ENCODE measurements at places on chromosomes 2 and 18. TPM values are rescaled to one million over a fixed set of nuclear protein-coding genes. Genes with fewer than 3 reads are reported as not detected.

DNA sequence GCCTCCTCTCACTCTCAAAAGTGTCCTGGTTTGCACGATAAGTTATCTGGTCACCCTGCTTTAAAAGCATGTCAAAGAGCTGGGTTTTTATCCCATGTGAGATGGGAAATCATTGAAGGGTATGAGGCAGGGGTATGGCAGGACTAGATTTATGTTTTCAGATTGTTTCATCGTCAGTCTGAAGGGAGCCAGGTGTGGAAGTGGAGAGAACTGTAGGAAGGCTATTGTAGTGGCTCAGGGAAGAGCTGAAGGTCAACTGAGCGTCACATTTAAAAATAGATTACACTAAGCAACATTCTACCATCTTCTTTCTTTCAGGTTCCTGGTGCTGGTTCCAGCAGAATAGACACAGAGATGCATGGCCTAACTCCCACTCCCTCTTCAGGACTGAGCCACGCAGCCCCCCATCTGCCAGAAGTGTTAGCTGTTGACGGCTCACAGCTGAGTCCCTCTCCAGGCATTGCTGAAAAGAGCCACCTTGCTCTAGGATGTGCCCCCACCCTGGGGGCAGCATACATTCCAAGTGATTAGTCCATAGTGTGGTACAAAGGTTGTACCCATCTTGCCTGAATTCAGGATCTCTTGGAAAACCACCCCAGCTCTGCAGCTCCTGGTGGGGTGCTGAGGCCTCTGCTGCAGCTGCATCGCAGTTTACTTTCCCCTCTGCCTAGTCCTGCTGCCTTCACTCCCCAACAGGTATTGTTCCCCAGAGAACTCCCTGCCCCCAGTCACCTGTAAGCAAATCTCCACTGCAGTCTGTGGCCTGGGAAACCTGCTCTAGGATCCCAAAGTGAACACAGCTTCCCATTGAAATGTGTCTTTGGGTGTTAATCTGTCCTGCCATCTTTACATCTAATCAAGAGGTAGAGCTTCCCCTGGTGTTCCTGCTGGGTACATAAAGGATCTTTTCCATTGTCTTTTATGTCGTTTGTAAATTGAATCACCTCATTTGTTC is 79.5 kb upstream of the KLF7 start:
- no peak for DNase-seq

- no peak for DNase-seq
Measured at GRCh38 chr2:150997066-150997465, 264.6 kb downstream of the RBM43 start.

DNA sequence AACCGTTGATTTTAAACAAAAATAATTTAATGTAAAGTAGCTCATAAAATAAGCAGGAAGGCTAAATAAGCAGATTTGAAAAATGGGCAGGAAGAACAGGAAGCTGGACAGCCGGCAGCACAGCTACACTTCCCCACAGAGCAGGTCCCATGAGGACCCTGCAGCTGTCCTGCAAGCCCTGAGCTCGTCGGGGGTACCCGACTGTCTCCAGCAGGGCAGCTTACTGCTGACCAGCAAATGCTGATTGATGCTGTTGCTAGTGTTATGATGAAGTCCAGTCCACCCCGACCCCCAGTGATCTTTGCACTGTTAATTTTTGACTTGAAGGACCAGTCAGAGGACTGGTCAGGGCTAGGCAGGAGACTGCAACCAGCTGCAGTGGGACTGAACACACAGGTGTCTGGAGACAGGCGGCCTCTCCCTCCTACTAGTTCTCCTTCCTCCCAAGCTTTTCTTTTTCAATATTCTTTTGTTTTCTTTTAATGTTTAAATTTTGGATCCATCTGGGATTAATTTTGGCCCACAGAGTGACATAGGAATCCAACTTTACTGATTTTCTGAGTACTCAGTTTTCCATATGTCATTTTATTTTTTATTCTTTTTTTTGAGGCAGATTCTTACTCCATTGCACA is 27.7 kb downstream of the POLE4 start:
- DNase-seq, result no peak

Gene TLX2
- total RNA-seq, result not detected

Gene KIF1A
- total RNA-seq, result 27.4 TPM

DNA sequence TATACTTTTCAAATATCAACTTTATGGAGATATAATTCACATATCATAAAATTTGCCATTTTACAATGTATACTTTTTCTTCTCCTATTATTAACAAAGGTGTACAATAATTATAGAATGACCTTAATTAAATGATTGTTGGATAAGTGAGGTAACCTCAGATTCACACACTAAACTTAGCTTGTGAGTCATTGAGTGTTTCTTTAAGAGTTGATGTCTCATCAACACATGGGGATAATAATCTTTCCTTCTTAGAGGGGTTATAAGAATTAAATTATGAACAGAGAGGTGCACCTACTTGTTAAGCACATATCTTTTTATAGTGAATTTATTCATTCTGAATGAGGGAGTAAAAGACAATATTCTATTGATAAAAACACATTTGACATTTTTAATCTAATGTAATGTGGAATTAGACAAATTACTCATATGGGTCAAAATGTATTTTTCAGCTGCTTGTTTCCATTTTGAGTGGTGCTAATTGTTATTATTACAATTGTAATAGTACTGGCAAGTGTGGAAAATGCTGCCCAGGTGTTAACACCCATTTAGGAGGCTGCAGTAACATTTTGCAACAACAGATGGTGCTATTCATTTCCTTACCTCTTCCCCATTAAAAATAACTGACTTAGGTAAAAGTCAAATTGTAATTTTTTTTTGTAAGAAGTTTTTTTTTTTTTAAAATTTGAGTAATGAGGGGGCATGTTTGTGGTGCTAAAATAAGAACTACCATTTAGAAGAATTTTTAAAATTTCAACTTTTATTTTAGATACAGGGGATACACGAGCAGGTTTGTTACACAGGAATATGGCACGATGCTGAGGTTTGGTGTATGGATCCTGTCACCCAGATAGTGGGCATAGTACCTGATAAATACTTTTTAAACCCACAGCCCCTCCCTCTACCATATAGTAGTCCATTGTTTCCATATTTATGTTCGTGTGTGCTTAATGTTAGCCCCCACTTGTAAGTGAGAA is 32.1 kb upstream of the DYNAP start:
- DNase-seq, result no peak

- no peak for DNase-seq
Measured at GRCh38 chr2:120960770-120961366, 225.2 kb downstream of the GLI2 start.

Gene CD8B2
- not detected for total RNA-seq

- DNase-seq, result no peak
Measured at GRCh38 chr18:48336332-48336731, 72.9 kb downstream of the ZBTB7C start.

GRCh38 chr2:51105811-51106210 is 73.9 kb upstream of the NRXN1 start:
- no peak for DNase-seq

DNA sequence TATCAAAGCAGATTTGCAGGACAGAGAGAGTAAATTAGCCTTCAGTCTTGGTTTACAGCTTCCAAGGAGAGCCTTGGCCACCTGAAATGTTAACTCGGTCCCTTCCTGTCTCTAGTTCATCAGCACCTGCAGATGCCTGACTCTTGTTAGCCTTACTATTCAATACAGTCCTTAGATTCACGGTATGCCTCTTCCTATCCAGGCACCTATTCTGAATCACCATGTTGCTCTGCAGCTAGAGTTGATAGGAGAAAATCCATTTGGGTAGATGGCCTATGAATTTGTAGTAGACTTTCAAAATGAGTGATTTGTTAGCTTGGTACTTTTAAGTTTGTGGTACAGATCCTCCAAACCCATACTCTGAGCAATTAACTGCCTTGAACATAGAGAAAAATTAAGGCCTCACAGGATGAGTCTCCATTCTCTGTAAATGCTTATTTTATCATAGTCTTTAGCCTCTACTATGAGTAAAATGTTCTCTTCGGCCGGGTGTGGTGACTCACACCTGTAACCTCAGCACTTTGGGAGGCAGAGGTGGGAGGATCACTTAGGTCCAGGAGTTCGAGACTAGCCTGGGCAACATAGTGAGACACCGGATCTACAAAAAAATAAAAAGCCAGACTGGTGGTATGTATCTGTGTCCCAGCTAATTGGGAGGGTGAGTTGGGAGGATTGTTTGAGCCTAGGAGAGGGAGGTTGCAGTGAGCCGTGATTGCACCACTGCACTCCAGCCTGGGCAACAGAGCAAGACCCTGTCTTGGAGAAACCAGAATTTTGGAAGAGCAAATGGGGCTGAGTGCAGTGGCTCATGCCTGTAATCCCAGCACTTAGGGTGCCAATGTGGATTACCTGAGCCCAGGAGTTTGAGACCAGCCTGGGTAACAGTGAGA is 32.9 kb downstream of the PTCD3 start:
- DNase-seq, result no peak

GRCh38 chr2:137672989-137673552 is 291.2 kb upstream of the HNMT start:
- DNase-seq, result no peak

GRCh38 chr2:59560769-59561168 is 992.7 kb downstream of the BCL11A start:
- DNase-seq, result no peak

Gene IFIH1
- 11.4 TPM for total RNA-seq

DNA sequence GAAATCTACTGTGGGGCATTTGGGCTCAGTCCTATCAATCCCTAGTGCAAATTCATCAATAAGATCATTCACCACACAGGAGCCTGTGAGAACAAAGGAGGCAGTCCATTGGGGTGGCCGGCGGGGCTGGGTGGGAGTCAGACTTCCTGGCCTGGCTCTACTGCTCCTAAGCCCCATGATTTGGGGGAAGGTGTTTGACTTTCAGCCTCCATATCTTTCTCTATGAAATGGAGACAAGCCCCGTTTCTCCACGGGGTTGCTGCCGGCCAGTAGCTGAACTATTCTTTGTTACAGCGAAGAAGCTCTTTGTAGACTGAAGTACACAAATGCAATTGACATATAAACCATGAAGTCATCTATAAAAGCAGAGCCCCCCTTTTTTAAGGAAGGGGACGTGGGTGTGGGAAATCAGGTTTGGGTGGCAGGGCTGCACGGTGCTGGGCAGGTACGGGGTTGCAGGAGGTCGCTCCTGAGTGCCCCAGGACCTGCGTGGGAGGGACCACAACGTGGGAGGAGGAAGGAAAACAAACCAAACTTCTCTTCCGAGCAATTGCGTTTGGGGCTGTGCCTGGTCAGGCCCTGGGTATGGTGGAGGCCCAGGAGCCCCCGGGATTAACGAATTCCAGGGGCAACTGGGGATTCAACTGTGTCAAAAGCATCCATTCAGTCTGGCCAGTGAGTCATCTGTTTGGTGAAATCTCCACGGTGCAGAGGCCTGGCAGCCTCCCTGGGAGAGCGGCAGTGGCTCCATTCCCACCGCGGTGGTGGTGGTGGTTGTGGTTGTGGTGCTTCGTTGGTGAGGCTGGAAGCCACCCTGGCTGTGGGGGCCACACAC is 18.2 kb downstream of the FBLN7 start:
- no peak for DNase-seq

- DNase-seq, result no peak
Measured at GRCh38 chr18:47883771-47884413, 46.6 kb downstream of the SMAD2 start.

Gene RAX
- total RNA-seq, result not detected

Gene CUL3
- 66.0 TPM for total RNA-seq

GRCh38 chr18:13616041-13616440 is 110.3 kb downstream of the FAM210A start:
- no peak for DNase-seq

- DNase-seq, result no peak
Measured at GRCh38 chr2:179561702-179562101, 297.1 kb upstream of the SESTD1 start.

DNA sequence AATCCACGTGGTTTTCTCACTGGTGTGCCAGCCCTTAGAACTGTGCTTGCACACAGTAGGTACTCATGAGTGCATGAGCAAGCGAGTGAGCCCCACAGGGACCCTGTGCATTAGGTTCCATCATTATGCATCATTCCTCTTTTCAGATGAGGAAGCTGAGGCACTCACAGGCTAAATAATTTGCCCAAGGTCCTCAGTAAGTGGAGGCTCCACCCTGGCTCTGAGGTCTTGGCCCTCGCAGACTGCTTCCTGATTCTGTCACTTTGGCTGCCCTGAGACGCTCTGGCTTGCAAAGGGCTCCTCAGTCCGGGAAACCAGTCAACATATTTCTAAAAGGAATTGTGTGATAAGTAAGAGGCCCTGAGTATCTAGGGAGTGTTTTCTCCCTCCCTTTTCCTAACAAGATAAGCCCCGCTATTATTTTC is 71.7 kb downstream of the IL1R2 start:
- DNase-seq, result peak; percentile 88

Gene PASK
- 1.7 TPM for total RNA-seq

Gene RNU2-63P
- total RNA-seq, result not detected

Gene CTAGE1
- not detected for total RNA-seq

Gene LOXHD1
- 0.59 TPM for total RNA-seq

GRCh38 chr2:231632559-231633142 is 40.0 kb downstream of the TEX44 start:
- DNase-seq, result no peak

DNA sequence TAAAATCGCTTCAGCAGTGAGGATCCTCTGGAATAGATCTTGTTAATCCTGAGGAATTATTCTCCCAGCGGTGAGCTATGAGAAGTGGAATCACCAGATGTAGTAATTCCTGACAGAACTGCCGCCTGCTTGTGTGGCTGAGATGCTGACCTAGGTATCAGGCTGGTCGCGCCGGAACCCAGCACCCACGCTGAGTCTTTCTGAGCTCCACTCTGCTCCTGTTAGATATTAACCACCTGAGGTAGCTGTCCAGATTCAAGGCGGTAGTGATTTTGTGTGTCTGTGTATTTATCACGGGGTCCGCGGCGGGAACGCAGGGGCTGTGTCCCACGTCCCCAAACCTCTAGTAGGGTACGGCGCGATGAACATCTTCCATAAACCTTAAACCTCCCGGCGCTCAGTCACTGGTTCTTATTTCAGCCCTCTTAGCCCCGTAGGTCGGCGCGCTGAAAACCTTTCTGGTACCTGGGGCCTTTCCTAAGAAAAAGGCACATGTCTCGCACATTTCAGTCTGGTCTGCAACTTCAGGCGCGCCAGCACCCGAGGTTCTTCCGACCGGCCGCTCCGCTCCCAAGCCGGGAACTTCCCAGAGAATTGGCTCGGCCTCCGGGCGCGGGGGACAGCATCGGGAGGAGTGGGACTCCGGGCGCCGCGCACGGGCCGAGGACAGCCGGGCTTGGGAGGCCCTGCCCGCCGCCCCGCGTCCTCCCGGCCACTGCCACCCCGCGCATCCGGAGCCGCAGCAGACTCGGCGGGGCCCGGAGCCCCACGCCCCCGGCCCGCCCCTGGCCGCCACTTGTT is 542 bp upstream of the CNNM3 start:
- DNase-seq, result no peak

GRCh38 chr18:40624959-40625358 is 1330.1 kb upstream of the PIK3C3 start:
- DNase-seq, result no peak

DNA sequence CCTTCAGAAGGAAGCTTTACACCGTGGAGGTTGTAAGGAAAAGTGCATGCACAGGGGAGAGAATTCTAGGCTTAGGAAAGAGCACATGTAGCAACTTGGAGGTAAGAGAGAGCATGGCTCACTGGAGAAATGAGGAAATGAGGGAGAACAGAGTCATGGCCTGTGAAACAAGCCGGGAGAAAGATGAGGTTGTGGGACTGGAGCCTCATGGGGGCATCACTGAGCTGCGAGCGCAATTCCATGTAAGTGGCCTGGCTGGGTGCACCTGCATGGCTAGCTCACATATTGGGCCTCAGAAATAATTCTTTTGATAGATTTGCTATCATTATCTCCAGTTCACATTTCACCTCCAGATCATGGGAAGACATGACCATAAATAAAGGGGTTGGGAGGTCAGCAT is 785.5 kb upstream of the RAB6C start:
- DNase-seq, result no peak

GRCh38 chr2:121220995-121221394 is 64.0 kb downstream of the TFCP2L1 start:
- no peak for DNase-seq

GRCh38 chr2:238945433-238946150 is 97.7 kb downstream of the TWIST2 start:
- peak; percentile 73 for DNase-seq

Measured in left cardiac atrium (tissue), 4 donors.